ENCODE measurements at places on chromosomes 11 and 22.

DNA sequence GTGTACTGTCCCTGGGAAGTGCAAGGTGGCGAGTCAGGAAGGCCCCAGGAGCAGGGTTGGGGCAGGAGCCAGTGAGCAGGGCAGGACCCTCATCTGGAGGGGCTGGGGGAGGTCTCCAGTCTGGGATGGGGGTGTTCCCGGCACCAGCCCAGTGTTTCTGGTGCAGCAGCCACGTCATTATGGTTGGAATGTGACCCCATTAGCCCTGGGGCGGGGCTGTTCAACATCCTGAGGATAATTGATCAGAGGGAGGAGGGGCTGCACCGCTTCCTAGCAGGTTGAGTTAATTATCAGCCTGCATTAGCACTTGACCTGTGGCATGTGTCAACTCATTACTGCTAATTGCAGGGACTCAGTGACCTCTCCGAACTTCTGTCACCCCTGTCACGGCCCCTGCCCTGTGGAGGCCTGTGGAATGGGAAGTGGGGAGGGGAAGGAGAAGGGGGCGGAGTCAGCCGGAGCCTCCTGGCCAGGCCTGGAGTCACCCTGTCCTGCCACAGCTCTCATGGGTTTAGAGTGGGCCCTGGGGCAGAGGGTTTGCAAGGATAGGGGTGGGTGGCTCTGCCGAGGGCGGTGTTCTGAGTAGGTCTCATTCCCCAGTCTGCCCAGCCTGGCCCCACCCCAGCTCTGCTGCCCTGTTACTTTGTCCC lies 52.8 kb upstream of the CCDC188 start:
- peaks cover 36% of the 10 kb centered on the region for H3K4me1 ChIP-seq
- DNase-seq, result peak; percentile 37

GRCh38 chr11:117089685-117090084 lies 8.5 kb downstream of the SIK3 start:
- no peaks in the 10 kb centered on the region for H3K36me3 ChIP-seq
- no peak overlapping the region for H3K27ac ChIP-seq
- peaks cover 34% of the 10 kb centered on the region for H3K4me1 ChIP-seq
- DNase-seq, result no peak
- H3K27me3 ChIP-seq, result no peaks in the 10 kb centered on the region

- DNase-seq, result no peak
- peaks cover 9% of the 10 kb centered on the region for H3K4me1 ChIP-seq
- peaks cover 38% of the 10 kb centered on the region for H3K36me3 ChIP-seq
- no peaks in the 10 kb centered on the region for H3K27me3 ChIP-seq
- H3K27ac ChIP-seq, result no peak overlapping the region
These were observed 84.4 kb downstream of the DENND5A start for GRCh38 chr11:9180784-9181183.

DNA sequence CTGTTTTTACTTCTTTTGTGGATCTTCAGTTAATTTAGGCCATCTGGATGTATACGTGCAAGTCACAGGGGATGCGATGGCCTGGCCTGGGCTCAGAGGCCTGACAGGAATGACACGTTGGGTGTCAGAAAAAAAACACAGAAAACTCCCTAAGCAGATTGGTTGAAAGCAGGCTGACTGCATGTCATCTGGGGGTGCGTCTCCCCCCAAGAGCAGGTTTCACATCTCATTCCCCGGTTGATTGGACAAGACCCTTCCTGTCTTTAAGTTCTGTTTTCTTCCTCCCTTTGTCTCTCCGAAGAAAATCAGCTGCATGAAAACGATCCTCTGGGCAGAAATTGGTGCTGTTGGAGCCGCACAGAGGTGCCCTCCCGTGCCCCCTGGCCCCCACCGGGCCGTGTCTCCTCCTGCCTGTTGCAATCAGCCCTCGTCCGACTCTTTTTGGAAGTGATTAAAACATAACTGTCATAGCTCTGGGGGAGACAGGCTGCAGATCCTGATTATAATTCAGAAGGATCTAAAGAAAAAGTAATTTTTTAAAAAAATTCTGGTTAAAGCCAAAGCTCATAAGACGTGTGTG lies 71.8 kb upstream of the PARVG start:
- H3K4me1 ChIP-seq, result peaks cover 10% of the 10 kb centered on the region
- H3K36me3 ChIP-seq, result peaks cover 10% of the 10 kb centered on the region
- H3K27me3 ChIP-seq, result no peaks in the 10 kb centered on the region
- no peak overlapping the region for H3K27ac ChIP-seq

DNA sequence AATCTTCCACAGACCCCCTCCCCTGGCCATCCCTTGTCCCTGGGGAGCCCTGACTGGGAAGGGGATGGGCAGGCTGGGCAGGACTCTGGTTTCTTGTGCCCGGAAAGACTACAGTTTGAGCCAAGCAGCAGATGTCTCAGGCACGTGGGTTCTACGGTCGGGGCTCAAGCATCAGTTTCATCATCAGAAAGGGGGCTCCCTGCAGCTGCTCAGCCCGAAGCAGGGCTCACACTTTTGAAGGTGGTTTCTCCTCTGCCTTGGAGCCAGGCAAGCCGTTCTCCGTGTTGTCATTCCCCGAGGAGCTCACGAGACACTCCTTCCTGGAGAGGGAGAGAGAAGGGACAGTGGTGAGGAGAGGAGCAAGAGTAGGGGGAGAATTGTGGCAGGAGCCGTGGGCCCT lies 15.8 kb downstream of the SCN4B start:
- no peak for DNase-seq
- no peak overlapping the region for H3K4me3 ChIP-seq
- no peaks in the 10 kb centered on the region for H3K27me3 ChIP-seq
- no peaks in the 10 kb centered on the region for H3K4me1 ChIP-seq

GRCh38 chr11:80443177-80443576 lies 1002.3 kb upstream of the TENM4 start:
- H3K4me1 ChIP-seq, result no peaks in the 10 kb centered on the region
- no peaks in the 10 kb centered on the region for H3K27me3 ChIP-seq
- no peak overlapping the region for H3K27ac ChIP-seq
- H3K36me3 ChIP-seq, result no peaks in the 10 kb centered on the region

GRCh38 chr11:75668451-75669297 lies at the start of gene MAP6:
TSS of gene MAP6 (minus strand) at chr11:75669038. CDS start at chr11:75668369, 669 bp downstream.
- peak within 1 kb of the TSS; percentile 76 for H3K27ac ChIP-seq
- H3K4me1 ChIP-seq, result peaks cover 17% of the 10 kb centered on the region
- DNase-seq, result peak; percentile 67
- H3K4me3 ChIP-seq, result peak within 1 kb of the TSS; percentile 67

DNA sequence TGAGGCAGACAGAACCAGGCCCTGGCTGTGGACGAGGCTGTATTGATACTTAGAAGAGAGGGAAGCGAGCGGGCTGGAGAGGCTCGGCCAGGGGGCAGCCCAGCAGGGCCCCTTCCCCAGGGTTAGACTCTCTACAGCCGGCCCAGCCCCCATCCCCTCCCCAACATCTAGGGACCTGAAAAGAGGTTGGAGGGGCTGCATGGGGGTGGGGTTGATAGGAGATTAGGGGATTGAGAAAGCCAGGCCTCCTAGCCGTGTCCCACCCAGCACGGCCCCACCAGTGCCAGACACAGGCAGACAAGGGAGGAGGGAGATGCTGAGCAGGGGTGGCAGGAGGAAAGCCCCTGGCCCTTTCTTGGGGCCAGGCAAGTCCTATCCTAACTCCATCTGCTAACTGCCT lies 5.7 kb downstream of the LSP1 start:
- no peaks in the 10 kb centered on the region for H3K27me3 ChIP-seq
- no peak overlapping the region for H3K27ac ChIP-seq
- peaks cover 8% of the 10 kb centered on the region for H3K4me1 ChIP-seq
- H3K36me3 ChIP-seq, result no peaks in the 10 kb centered on the region

DNA sequence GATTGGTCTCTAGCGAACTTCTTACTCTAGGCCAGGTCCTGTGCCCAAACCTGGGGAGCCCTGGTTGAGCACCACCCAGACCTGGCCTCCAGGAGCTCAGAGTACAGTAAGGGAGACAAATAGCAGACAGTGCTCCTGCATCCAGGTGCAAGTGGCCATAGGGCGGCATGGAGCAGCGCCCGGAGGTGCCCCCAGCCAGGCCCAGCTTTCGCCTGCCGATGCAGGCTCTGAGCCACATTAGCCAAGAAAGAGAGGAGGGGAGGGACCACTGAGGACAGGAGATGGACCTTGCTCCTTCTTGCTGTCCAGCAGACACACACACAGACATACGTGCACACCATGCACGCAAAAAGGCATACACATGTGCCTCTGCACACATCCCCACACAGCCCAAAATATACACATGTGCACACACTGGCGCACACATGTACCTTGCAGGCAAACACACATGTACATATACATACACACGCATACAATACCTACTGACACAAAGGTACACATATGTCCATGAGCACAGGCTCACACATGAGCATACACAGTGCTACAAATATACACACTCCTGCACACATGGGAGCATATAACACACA lies 68.7 kb upstream of the FGF3 start:
- no peaks in the 10 kb centered on the region for H3K36me3 ChIP-seq
- H3K4me1 ChIP-seq, result no peaks in the 10 kb centered on the region
- no peak for DNase-seq
- H3K27ac ChIP-seq, result no peak overlapping the region

DNA sequence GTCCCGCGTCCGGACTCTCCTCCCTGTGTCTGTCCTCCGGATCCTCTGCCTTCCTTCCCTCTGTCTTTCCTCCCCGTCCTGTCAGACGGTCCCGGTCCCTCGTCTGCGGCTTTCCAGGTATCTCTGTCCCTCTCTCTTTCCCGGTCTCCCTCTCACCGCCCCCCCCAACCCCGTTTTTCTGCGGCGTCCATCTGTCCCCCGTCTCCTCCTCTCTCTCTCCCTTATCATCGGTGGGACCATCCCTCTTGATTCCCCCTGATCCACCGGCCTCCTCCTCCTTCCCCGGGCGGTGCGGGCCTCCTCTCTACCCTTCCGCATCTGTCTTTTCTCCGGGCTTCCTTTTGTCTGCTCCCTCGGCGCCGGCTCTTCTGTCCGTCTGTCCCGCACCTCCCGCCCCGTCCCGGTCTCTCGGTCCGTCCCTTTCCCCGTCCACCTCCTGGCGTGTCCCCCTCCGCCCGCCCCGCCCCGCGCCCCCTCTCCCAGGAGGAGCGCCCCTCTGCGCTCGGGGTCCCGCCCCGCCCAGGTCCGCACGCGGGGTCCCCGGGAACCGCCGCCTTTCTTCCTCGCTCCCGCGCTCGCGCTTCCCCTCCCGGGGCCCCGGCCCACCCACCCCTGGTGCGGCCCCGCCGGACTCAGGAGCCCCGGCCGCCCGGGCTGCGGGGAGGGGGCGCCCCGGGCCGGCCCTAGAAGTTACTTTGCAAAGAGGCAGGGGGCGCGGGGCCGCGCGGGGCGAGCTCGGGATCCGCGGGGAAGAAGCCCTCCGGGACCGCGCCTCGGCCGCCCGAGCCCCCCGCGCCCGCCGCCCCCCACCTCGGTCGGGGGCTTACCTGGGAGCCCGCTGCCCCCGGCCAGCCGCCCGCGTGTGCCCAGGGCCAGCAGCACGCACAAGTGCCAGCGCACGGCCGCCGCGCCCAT lies 568 bp downstream of the SCUBE1 start:
- no peak overlapping the region for H3K4me3 ChIP-seq
- DNase-seq, result no peak
- no peaks in the 10 kb centered on the region for H3K4me1 ChIP-seq
- no peaks in the 10 kb centered on the region for H3K36me3 ChIP-seq
- no peak overlapping the region for H3K27ac ChIP-seq
- H3K27me3 ChIP-seq, result peaks cover 74% of the 10 kb centered on the region

- no peak overlapping the region for H3K4me3 ChIP-seq
- H3K4me1 ChIP-seq, result peaks cover 7% of the 10 kb centered on the region
- H3K36me3 ChIP-seq, result no peaks in the 10 kb centered on the region
- no peaks in the 10 kb centered on the region for H3K27me3 ChIP-seq
- no peak overlapping the region for H3K27ac ChIP-seq
These were observed 220.3 kb downstream of the ADAMTS15 start for GRCh38 chr11:130668751-130669150.

DNA sequence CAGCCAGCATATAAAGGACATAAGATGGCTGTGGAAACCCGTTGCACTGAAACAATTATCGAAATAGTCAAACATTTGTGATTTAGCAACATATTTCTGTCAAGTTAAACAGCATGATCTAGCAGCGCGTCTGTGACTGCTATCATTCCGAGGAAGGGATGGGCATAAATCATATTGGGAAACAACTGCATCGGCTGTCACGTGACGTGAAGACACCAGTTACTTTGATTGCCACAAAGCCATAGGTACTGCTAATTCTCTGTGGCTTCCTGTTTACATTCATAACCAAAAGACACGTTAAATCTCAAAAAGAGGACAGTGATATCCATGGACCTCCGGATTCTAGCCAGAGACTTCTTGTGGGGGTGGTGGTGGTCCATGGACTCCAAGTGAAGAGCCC lies 87.8 kb downstream of the CACNA1I start:
- no peak overlapping the region for H3K27ac ChIP-seq
- H3K4me1 ChIP-seq, result no peaks in the 10 kb centered on the region
- peaks cover 36% of the 10 kb centered on the region for H3K27me3 ChIP-seq
- H3K36me3 ChIP-seq, result no peaks in the 10 kb centered on the region
- no peak overlapping the region for H3K4me3 ChIP-seq

DNA sequence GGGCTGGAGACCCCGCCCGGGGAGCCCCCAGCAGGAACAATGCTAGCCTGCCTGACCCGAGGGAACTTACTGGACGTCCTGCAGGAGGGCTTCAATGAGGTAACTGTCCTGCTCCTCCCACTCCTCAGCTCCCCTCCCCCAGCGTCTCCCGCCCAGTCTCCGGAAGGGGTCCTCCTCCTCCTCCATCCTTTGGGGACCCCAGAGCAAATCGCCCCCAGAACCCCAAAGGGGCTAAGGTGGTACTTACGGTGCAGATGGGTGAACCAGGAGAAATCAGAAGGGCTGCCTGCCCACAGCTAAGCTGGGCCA lies 272 bp downstream of the DIXDC1 start:
- DNase-seq, result no peak
- H3K36me3 ChIP-seq, result no peaks in the 10 kb centered on the region
- H3K4me1 ChIP-seq, result peaks cover 60% of the 10 kb centered on the region
- no peaks in the 10 kb centered on the region for H3K27me3 ChIP-seq
- peak overlapping the region; percentile 79 for H3K4me3 ChIP-seq
- peak overlapping the region; percentile 64 for H3K27ac ChIP-seq

DNA sequence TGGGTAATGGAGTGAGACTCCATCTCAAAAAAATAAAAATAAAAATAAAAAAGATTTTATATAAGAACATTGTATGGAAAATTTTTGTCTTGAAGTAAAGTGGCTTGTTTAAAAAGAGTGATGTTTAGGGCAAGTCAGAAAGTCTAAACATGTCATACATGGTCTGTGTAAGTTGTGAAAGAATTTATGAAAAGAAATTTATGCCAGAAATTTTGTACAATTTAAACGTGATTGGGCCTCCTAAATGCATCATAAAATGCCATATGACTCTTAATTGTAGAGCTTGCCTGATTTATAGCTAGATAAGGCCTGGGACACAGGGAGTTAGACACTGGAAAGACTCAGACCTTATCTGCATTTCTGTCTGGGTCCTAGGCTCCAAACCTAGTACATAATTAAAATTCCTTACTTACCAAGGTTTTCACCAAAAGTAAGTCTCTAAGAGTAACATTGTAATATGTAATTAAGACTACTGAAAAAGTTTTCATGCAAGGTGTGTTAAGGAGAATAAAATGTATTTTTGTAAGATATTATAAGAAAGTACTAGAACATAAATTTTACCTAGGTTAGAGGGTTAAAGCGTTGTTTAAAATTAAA lies 110.5 kb downstream of the AASDHPPT start:
- H3K27ac ChIP-seq, result no peak overlapping the region
- no peaks in the 10 kb centered on the region for H3K27me3 ChIP-seq
- no peak overlapping the region for H3K4me3 ChIP-seq
- no peak for DNase-seq
- no peaks in the 10 kb centered on the region for H3K36me3 ChIP-seq
- no peaks in the 10 kb centered on the region for H3K4me1 ChIP-seq

GRCh38 chr11:102177974-102178631 lies 67.9 kb downstream of the YAP1 start:
- DNase-seq, result no peak
- H3K36me3 ChIP-seq, result no peaks in the 10 kb centered on the region
- no peaks in the 10 kb centered on the region for H3K27me3 ChIP-seq
- H3K27ac ChIP-seq, result no peak overlapping the region
- no peaks in the 10 kb centered on the region for H3K4me1 ChIP-seq
